Stimulated activated CD8-positive, alpha-beta memory T cell treated with anti-CD3 and anti-CD28 coated beads, Interleukin-7, amount 100 ng/mL, for 24 hours (primary cell): ENCODE measurements at places on chromosomes 6 and 20.

GRCh38 chr6:52664991-52665686, 5.8 kb upstream of the TMEM14A start:
- no peak for DNase-seq

GRCh38 chr20:44615876-44616603, 33.7 kb downstream of the PKIG start:
- DNase-seq: no peak

GRCh38 chr6:107323133-107323785, 136.1 kb downstream of the PDSS2 start:
- DNase-seq: no peak

- no peak for DNase-seq
Observed at GRCh38 chr6:6736791-6737654, 148.5 kb downstream of the LY86 start.

DNA sequence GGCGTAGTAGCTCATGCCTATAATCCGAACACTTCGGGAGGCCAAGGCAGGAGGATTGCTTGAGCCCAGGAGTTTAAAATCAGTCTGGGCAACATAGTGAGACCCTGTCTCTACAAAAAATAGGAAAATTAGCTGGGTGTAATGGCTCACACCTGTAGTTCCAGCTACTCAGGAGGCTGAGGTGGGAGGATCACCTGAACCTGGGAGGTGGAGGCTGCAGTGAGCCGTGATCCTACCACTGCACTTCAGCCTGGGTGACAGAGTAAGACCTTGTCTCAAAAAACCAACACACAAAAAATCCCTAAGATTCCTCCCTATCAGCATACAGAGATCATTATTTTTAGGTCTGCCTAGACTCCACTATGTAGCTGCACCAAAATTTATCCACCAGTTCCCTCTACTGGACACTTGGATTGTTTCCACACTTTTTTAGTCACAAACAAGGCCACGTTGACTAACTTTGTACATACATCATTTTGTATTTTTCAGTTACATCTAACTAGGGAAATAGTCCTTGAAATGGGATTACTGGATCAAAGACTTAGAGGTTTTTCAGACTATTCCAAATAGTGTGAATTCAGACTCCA, 3.6 kb upstream of the PHF1 start:
- DNase-seq: no peak
